ENCODE measurements at places on chromosomes 6 and 20.
A peak's percentile ranks its signal among the peaks of the same experiment; 100 is the strongest.

DNA sequence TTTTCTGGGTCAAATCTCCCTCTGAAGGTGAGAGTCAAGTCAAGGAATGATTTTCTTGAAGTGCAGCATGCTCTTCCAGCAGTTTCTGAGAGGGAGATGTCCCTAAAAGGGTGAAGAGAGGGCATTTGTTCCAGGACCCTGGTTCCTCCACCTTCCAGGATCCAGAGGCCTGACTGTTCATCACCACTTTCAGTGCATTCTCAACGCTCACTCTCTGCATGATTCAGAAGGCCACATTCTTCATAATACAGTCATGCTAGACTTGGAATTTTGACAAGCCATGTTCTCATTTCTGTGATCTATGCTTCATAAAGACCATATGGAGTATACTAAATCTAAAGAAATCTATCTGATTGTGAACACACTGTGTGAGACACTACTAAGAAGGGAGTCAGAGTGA, 85.1 kb downstream of the PDE7B start:
- peak; percentile 98 for DNase-seq

- no peak for DNase-seq
Measured at GRCh38 chr6:144215402-144215931, 65.2 kb downstream of the STX11 start.

GRCh38 chr20:50635676-50636600, 55.4 kb downstream of the RIPOR3 start:
- DNase-seq: no peak

GRCh38 chr20:20297181-20297580, 70.7 kb upstream of the INSM1 start:
- no peak for DNase-seq

DNA sequence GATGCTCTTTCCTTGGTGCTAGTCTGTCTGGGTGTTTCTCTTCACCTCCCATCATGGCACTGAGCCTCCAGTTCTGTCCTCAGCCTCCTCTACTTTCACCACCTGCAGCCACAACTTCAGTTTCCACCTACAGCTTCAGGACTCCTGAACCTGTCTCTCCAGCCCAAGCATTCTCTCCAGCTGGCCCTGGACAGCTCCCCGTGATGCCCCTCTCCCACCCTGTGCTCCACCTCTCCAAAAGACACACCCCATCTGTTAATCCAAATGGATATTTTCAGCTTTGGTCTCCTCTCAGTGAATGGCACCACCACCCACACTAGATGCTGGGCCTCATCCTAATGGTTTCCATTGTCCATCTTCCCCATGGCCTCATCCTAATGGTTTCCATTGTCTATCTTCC, 79.5 kb upstream of the NEDD9 start:
- DNase-seq: no peak

- DNase-seq: peak; percentile 18
Measured at GRCh38 chr6:41733707-41734665, 1.4 kb downstream of the TFEB start.

- DNase-seq: no peak
Measured at GRCh38 chr20:22825546-22825945, 209.6 kb upstream of the SSTR4 start.

- DNase-seq: no peak
Measured at GRCh38 chr20:57244221-57244585, 22.2 kb downstream of the BMP7 start.

DNA sequence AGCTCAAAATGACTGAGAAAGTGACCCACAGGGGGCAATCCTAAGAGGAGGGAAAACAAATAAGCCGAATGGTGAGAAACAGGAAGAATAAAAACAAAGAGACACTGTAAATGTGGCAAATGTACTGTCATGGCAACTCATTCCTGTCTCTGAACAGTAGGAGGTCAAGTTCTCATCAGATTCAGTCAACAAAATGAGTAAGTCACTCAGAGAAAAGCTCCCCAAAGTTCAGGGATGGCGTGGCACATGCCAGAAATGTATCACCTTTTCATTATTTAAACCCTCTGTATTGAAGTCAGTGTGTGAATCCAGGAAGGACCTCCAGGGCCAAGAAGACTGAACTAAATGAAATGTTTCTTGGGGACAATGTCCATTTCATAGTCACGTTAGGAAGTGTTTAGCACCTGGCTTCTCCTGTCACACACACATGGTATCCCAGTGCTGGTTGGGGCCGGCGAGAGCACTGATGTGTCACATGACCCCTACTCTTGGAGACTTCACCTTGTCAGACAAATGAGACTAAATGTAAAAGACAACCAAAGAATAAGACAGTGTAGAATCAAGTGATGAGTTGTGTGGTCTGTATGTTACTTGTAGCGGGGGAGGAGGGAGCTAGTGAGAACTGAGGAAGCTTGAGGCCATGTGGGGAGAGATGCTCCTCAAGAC, 20.7 kb downstream of the CNR1 start:
- DNase-seq: no peak

DNA sequence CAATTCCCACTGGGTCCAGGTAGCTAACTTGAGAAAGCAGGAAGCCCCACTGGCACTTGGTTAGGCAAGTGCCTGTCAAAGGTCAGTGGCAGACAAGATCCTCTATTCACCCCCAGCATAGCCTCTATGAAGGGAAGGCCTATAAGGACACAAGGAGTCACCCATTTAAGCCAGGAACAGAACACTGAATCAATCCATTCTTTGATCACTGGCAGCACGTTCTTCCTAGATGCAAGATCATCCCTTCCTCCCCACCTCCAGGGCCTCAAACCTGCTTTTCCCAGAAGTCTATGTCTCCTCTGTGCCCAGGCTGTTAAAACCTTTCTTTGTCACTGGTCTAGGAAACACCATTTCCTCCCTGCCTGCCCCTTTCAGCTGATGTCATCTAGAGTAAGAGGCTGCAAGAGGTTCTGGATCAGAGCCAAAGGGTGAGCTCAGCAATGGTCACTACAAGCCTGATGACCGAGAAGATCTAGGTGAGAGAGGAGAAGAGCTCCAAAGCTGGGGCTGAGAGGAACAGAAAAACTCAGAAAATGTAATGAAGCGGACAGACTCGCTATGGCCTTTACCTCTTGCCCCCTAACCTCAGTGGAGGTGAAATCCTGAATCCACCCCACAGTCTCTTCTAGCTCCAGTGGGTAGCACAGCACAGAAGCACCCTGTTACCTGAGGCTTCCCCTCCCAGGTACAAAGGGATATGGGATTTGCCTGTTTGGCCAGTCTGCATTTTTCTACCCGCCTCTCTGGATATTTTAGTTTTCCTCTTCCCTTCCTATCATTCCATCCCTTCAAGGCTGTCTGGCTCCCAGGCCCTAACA, 1.8 kb downstream of the GTPBP2 start:
- DNase-seq: peak; percentile 80

Measured in fibroblast of skin of left biceps (primary cell).